Kidney (tissue), 22 donors: ENCODE measurements at places on chromosomes 2 and 18. TPM values are rescaled to one million over a fixed set of nuclear protein-coding genes. Genes with fewer than 3 reads are reported as not detected.

- DNase-seq, result no peak
These were observed 244.5 kb downstream of the MEIS1 start for GRCh38 chr2:66679442-66679841.

DNA sequence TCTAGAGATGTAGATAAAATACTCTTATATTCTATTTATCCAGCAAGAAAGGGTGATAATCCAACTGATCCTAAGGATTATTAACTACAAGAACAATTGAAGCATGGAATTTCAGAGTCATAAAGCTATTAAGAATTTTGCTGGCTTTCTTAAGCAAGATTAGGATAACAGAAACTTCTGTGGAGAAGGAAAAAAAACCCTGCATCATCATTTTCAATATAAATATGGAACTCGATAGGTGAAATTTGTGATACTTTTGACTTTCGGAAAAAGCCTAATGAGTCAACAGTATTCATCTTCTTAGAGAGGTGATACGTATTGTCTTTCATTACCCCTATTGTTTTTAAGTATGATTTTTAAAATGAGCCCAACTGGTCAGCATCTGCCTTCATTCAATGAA lies 593.3 kb downstream of the CPS1 start:
- DNase-seq, result no peak

GRCh38 chr2:226615891-226616290 lies 183.7 kb downstream of the IRS1 start:
- DNase-seq, result no peak

- no peak for DNase-seq
These were observed 56.1 kb downstream of the PRKRA start for GRCh38 chr2:178394859-178395258.

DNA sequence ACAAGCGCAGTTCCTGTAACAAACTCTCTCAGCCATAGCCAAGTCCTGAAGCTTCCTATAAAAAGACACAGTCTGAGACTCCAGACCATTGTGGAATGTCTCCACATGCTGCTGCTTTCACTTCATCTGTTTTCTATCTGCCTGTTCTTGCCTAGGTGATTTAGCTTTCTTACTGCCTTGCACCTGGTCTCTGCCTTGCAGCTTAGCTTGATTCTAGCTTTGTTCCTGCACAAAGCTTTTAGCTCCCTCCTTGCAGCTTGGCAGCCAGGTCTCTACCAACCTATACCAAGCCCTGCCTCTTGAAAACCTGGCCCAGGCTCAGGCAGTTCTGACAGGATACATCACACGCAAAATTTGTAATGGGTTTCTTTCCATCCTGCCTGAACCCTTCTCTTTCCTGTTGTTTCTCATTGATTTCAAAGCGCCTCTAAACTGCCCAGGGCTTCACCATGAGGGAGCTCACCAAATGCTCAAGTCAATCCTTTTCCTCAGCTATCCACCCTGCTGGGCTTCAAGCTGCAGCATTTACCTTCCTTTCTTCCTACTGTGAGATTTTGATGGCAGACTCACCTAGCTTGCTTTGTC lies 941.3 kb upstream of the NXPH2 start:
- DNase-seq, result peak; percentile 10

- DNase-seq, result no peak
These were observed 39.4 kb downstream of the MYOM1 start for GRCh38 chr18:3180325-3180724.

GRCh38 chr18:12079491-12080237 lies 14.0 kb upstream of the ANKRD62 start:
- DNase-seq, result no peak

GRCh38 chr2:47034973-47035609 lies 119.5 kb upstream of the MCFD2 start:
- DNase-seq, result peak; percentile 78

DNA sequence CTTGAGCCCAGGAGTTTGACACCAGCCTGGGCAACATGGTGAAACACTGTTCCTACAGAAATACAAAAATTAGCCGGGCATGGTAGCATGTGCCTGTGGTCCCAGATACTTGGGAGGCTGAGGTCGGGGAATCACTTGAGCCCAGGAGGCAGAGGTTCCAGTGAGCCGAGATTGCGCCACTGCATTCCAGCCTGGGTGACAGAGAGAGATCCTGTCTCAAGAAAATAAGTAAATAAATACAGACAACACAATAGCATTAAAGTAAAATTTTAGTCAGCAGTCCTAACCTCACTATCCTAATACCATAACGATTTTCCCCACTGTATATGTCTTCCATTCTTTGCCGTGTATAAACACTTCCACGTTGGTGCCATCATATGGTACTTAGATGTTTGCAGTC lies 83.0 kb upstream of the MBOAT2 start:
- DNase-seq, result no peak

- DNase-seq, result no peak
These were observed 120.8 kb upstream of the SULT1C3 start for GRCh38 chr2:108118996-108119395.

GRCh38 chr2:230317366-230317765 lies 9.6 kb upstream of the SP140L start:
- DNase-seq, result no peak

- peak; percentile 49 for DNase-seq
These were observed 72.2 kb upstream of the RBM44 start for GRCh38 chr2:237726401-237726830.

GRCh38 chr18:8744656-8745055 lies 39.3 kb downstream of the MTCL1 start:
- DNase-seq, result no peak

DNA sequence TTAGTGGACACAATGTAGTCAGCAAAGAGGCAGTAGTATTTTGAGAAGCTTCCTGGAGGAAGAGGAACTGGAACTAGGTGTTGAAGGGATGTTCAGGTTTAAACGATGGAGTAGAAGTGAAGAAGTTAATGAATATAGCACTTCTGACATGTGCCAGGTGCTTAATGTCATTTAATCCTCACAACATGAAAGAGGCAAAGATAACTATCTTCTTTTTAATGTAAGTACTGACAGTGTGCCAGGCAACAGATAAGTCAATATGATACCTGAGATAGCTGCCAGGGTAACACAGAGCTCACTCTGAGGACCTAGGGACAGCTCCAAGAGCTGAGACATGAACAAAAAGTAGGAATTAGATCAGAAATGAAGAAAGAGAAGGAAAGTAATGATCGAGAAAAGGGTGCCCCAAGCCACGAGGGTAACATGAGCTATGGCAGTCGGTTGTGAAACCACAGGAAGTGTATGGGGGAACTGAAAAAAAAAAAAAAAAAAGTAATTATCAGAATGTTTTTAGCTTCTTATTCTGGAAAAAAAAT lies 140.7 kb downstream of the RNF144A start:
- DNase-seq, result peak; percentile 16

DNA sequence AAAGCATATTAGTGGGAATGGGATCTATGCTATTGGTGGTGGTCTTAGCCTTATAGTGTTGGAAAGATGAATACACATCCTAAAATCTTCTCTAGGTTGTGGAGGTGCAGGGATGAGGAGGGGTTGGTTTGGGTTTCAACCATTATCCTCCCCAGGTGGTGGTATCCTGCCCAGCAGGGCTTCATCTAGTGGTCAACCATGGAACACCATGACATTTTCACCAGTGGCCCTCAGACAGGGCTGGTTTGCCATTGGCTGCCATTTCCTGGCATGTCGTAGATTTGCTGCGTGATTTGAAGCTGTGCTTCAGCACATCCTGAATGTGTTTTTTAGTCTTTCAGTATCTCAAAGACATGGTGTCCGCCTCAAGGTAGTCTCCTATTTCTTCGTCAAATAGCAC lies 391.2 kb upstream of the HNRNPA3 start:
- no peak for DNase-seq

- peak; percentile 17 for DNase-seq
These were observed 196.5 kb upstream of the THUMPD2 start for GRCh38 chr2:39975476-39976020.

ANO7 gene
- total RNA-seq, result 1.9 TPM

SCN1A gene
- total RNA-seq, result not detected

TMEM169 gene
- 4.6 TPM for total RNA-seq

PID1 gene
- total RNA-seq, result 9.4 TPM

MPP4 gene
- total RNA-seq, result 0.19 TPM

DYNC2LI1 gene
- 41.5 TPM for total RNA-seq

RBMS1 gene
- total RNA-seq, result 94.8 TPM
